Activated T-helper 2 cell treated with anti-CD3 and anti-CD28 coated beads, Interferon-gamma antibody, Interleukin-2, Interleukin-4, amounts not matched to agents 10 μg/mL and 5 μg/mL and 100 μg/mL, durations not matched to agents 14 hours and 24 hours and 36 hours (primary cell): ENCODE measurements at places on chromosomes 13 and 19. TPM values are rescaled to one million over a fixed set of nuclear protein-coding genes. Genes with fewer than 3 reads are reported as not detected.

GRCh38 chr13:55214841-55215345 is 1925.8 kb upstream of the PRR20A start:
- no peak overlapping the region for H3K27ac ChIP-seq
- no peaks in the 10 kb centered on the region for H3K36me3 ChIP-seq
- no peaks in the 10 kb centered on the region for H3K27me3 ChIP-seq
- DNase-seq: no peak
- H3K4me1 ChIP-seq: no peaks in the 10 kb centered on the region
- no peak overlapping the region for H3K4me3 ChIP-seq

DNA sequence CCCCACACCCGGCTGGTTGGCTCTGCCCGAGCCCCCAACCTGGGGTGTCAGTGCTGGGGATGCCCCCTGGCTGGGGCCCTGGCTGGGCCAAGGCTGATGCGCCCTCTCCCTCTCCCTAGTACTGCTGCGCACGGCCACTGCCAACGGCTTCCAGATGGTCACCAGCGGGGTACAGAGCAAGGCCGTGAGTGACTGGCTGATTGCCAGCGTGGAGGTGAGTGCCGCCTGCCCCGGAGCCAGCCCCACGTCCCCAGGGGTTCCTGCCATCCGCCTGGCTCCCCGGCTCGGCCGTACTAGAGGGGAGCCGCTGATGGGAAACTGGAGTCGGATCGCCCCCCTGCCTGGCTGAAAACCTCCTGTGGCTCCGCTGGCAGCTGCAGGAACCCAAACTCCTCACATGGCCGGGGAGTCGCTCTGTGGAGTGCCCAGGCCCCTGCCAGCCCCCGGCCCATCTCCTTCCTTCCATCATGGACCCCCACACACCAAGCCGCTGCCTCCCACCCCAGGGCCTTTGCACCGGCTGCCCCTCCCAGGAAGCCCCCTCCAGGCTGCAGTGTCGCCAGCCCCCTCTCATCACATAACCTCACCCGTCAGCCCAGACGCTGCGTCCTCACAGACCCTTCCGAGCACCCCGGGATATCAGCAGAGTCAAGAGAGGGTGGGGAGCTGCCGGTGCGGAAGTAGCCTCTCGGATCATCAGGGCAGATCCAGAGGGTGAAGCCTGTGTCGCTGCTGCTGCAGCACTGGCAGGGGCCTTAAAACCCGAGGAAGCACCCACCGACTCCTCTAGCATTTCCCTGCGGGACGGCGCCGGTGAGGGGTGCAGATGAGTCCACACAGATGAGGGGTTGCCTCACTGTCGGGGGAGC is 10.6 kb downstream of the NCLN start:
- no peaks in the 10 kb centered on the region for H3K4me1 ChIP-seq
- no peak for DNase-seq
- no peak overlapping the region for H3K4me3 ChIP-seq
- H3K27me3 ChIP-seq: no peaks in the 10 kb centered on the region
- H3K36me3 ChIP-seq: peaks cover 12% of the 10 kb centered on the region

DNA sequence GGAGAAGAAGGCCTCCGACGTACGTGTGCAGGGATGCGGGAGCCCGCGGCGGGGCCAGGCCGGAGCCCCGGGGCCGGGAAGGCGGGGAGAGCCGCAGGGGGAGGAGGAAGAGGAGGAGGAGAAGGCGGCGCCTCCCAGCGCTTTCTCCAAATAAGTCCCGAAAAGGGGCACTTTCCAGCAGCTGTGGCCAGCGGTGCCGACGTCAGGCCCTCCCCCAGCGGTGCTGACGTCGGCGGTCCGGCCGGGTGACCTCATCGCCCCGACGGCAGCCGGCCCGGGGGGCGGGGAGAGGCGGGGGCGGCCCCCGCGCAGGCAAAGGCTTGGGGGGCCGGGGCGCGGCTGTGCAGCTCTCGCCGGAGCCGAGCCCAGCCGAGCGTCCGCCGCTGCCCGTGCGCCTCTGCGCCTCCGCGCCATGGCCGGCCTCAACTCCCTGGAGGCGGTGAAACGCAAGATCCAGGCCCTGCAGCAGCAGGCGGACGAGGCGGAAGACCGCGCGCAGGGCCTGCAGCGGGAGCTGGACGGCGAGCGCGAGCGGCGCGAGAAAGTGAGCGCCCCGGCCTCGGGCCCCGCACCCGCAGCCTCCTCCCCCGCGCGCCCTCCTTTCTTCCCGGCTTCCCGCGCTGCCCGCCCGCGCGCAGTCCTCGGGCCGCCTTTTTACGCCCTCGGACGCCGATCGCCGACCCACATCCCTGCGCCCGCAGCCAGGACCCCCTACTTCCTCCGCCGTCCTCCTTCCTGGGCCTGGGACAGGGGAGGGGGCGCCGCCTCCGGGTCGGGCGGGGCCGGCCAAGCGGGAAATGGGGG is at the start of gene TPM4:
TSS of gene TPM4 (plus strand) at position 342 of the 804 bp plus-strand sequence. CDS start at position 413, 71 bp downstream.
- peak within 1 kb of the TSS; percentile 96 for H3K27ac ChIP-seq
- peak within 1 kb of the TSS; percentile 95 for H3K4me3 ChIP-seq
- H3K4me1 ChIP-seq: peaks cover 50% of the 10 kb centered on the region
- H3K36me3 ChIP-seq: peaks cover 45% of the 10 kb centered on the region
- H3K27me3 ChIP-seq: no peaks in the 10 kb centered on the region

- H3K36me3 ChIP-seq: no peaks in the 10 kb centered on the region
- H3K27ac ChIP-seq: no peak overlapping the region
- H3K4me3 ChIP-seq: no peak overlapping the region
- H3K4me1 ChIP-seq: peaks cover 4% of the 10 kb centered on the region
These were observed 26.6 kb downstream of the ZSWIM9 start for GRCh38 chr19:48196933-48197665.

GRCh38 chr19:50315773-50316448 is 13.3 kb downstream of the KCNC3 start:
- DNase-seq: no peak
- H3K27ac ChIP-seq: peak overlapping the region; percentile 33

DNA sequence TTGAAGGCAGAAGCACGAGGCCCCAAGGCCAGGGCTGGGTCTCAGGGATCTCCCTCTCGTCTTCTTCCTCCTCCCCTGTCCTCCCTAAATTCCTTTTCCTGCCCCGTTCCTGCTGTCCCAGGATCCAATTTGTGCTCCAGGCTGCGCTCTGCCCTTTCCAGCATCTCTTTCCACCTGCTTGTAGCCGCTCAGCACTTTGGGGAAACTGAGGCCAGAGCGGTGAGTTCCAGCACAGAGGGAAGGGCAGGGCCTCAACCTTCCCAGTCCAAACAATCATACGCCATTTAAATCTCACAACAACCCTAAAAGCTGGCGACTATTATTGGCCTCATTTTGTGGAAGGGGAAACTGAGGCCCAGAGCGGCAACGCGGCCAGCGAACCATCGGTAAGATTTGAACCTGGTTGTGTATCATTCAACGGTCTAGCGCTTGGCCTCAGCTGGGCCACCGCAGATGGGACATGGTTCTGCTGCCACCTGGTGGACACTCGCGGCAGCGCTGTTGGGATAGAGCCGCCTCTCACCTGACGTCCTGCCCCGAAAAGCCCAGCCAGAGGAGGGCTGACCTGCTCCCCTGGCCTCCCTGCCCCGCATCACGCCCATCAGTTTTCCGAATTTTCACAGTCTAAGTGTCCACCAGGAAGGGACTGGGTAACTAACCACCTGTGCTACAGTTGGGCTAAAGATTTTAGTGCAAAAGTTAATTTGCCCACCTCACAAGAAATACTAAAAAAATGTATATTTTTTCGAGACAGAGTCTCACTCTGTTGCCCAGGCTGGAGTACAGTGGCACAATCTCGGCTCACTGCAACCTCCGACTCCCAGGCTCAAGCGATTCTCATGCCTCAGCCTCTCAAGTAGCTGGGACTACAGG is 4.2 kb upstream of the RPL18A start:
- H3K4me3 ChIP-seq: no peak overlapping the region
- peak; percentile 81 for DNase-seq
- no peaks in the 10 kb centered on the region for H3K27me3 ChIP-seq
- peaks cover 18% of the 10 kb centered on the region for H3K4me1 ChIP-seq

DNA sequence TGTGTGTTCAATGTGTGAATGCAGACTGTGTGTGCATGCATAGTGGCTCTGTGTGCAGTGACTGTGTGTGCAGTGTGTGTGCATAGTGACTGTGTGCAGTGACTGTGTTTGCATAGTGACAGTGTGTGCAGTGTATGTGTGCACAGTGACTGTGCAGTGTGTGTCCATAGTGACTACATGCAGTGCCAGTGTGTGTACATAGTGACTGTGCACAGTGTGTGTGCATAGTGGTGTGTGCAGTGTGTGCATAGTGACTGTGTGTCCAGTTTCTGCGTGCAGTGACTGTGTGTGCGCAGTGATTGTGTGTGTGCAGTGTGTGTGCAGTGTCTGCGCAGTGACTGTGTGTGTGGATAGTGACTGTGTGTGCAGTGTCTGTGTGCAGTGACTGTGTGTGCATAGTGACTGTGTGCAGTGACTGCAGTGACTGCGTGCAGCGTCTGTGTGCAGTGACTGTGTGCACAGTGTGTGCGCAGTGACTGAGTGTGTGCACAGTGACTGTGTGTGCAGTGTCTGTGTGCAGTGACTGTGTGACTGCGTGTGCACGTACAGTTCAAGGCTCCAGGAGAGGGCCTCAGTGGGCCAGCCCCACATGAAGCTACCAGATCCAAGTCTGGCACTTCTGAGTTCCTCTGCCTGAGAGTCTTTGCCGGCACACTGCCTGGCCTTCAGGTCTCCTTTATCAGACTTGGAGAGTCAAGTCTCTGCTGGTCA is 90.3 kb downstream of the IER2 start:
- DNase-seq: no peak
- H3K4me3 ChIP-seq: no peak overlapping the region
- H3K36me3 ChIP-seq: no peaks in the 10 kb centered on the region

DNA sequence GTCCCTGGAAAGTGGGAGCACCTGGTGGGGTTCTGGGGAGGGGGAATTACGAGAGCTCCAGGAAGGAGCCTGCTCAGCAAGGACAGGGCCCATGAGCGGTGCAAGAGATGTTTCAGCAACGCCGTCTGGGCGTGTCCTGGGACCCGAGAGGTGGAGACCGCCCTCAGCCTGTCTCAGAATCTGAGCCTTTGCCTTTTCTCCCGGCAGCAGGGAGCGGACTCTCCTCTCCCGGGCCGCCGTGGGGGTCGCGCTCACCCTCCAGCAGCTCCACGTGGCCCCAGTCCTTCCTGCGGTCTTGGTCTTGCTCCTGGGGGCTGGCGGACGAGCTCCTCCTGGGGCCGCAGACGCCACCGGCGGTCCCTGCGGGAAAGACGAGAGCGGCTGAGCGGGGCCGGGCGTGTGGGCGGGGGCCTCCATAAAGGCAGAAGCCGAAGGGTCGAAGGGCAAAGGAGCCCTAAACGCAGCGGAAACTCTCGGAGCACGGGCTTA is 714 bp downstream of the POLRMT start:
- H3K4me1 ChIP-seq: peaks cover 10% of the 10 kb centered on the region
- no peaks in the 10 kb centered on the region for H3K27me3 ChIP-seq
- H3K27ac ChIP-seq: peak overlapping the region; percentile 88
- peak overlapping the region; percentile 97 for H3K4me3 ChIP-seq
- peak; percentile 36 for DNase-seq
- H3K36me3 ChIP-seq: peaks cover 35% of the 10 kb centered on the region

GRCh38 chr13:51764184-51765141 is 39.5 kb downstream of the DHRS12 start:
- DNase-seq: peak; percentile 47

DNA sequence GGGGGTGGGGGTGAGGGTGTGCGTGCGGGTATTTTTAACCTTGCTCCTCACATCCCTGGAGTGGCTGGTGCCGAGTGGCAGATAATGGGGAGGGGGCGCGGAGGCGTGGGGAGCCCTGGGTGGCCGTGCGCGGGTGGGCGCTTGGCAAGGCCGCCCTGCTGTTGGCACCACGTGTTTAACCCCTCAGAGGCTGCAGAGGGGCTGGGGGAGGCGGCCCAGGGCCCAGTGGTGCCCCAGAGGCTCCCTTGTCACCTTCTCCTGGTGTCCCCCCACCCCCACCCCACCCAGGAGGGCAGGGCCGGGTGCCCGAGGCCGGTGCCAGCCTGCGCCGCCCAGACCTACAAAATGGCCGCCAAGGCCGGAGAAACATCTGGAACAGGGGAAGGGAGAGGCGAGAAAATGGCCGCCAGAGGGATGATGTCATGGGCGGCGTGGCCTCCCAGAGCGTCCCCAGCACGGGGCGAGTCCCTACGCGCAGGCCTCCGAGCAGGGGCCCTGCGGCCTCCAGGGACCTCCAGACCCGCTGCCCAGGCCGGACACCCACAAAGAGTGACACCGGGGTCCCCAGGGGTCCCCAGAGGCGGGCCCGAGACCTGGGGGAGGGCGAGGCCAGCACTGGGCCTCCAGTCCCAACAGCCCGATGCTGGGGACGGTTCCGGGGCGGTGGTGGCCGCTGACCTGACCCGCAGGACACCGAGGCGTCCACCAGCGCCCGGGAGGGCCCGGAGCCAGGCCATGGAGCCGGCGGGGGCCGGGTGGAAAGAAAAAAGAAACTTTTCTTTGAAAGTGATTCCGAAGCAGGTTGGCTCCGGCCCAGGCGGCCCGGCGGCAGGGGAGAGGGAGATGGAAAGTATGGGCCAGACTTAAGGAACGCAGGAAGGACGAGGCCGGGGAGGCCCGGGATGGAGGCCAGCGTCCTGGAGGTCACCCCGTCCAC is 38.2 kb downstream of the NFIC start:
- H3K36me3 ChIP-seq: no peaks in the 10 kb centered on the region
- H3K4me1 ChIP-seq: no peaks in the 10 kb centered on the region
- H3K4me3 ChIP-seq: no peak overlapping the region
- H3K27ac ChIP-seq: no peak overlapping the region
- no peaks in the 10 kb centered on the region for H3K27me3 ChIP-seq

DNA sequence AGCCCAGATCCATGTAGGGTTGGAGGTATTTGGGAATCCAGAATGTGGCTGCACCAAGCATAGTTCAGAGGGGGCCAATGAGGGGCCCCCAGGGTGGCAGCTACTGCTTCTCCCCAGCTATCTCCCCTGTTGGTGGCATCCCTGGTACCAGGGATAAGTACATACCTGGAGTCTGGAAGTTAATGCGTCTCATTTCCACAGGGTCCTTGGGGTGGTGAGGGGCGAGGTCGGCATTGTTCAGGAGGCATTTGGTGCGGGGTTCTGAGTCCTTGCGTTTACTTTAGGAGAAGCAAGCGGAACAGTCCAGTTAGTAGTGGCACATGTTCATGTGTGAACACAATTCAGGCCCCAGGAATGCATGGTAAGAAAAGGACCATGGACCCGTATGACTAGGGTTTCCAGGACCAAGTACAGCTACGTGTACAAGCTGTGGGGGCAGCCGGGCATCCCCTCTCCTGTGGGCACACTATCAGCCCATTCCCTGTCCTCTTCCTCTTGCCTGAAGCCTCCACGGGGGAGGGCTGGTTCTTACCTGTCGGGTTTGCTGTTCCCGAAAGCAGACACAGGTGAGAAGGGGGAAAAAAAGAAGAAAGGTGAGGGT is 122.3 kb downstream of the PTPRS start:
- no peaks in the 10 kb centered on the region for H3K36me3 ChIP-seq
- no peaks in the 10 kb centered on the region for H3K4me1 ChIP-seq
- no peak overlapping the region for H3K27ac ChIP-seq
- no peak for DNase-seq
- no peaks in the 10 kb centered on the region for H3K27me3 ChIP-seq
- H3K4me3 ChIP-seq: no peak overlapping the region

- no peak overlapping the region for H3K4me3 ChIP-seq
- peaks cover 4% of the 10 kb centered on the region for H3K4me1 ChIP-seq
- no peak for DNase-seq
- H3K27ac ChIP-seq: no peak overlapping the region
- H3K36me3 ChIP-seq: no peaks in the 10 kb centered on the region
- H3K27me3 ChIP-seq: peaks cover 7% of the 10 kb centered on the region
These were observed 20.1 kb upstream of the TFDP1 start for GRCh38 chr13:113564331-113565023.

ZNF570 gene
- 2.3 and 2.6 TPM in 2 replicates for total RNA-seq

KLF12 gene
- total RNA-seq: 23.3 and 23.4 TPM in 2 replicates

ANGPTL8 gene
- total RNA-seq: not detected in 2 replicates

ANKRD10 gene
- total RNA-seq: 111 and 120 TPM in 2 replicates

PVR gene
- total RNA-seq: 24.5 and 25.2 TPM in 2 replicates

IGFL2 gene
- total RNA-seq: 0.46 TPM in 1 of 2 replicates, not detected in the other

LAIR2 gene
- 76.8 and 77.7 TPM in 2 replicates for total RNA-seq

GPR18 gene
- total RNA-seq: 7.4 and 8.4 TPM in 2 replicates

ZNF579 gene
- total RNA-seq: 8.2 and 10.7 TPM in 2 replicates
